HT-29 (cell line): ENCODE measurements at places on chromosomes 5 and 9. TPM values are rescaled to one million over a fixed set of nuclear protein-coding genes. Genes with fewer than 3 reads are reported as not detected.

GRCh38 chr9:130891688-130892476, 4.7 kb downstream of the QRFP start:
- no peak for DNase-seq

GRCh38 chr9:108836781-108837180, 19.0 kb downstream of the ACTL7B start:
- no peak for DNase-seq

MSMP gene
- 0.28 TPM in 1 of 2 replicates, not detected in the other for total RNA-seq

PCDHGA8 gene
- 0.10 TPM in 1 of 2 replicates, not detected in the other for total RNA-seq

DNA sequence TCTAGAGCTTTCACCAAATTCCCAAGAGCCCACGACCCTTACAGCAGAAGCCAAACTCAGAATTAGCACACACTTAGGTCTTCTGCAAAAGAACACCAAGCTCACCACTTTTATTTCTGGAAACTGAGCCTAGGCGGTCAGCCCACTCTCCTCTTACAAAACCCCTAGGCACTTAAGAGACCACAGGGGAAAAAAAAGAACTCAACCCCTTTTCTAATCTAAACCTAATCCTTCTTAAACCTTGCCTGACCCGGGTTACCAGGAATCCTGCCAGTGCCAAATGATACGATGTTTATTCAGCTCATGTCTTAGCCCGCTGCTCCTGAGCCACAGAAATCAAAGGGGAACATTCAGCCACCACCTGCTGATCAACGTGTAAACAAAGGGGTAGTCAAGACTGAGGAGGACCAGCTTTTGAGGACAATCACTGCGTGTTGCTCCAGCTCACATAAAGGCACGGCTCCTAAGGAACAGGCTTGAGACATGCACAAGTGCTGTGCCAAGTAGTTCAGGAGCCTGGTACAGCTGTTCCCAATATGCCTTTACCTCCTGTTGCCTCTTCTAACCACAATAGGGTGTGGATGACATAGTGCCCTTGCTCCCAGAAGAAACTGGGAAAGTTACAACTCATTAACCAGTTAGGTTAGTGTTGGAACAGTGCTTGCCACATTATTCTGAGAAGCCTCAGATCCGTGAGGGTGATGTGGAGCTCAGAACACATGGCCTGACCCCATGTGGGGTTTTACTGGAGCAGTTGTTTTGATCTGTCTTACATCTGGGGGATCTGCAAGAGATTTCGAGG, 49.3 kb downstream of the ZFAND5 start:
- DNase-seq: peak; percentile 92

DNA sequence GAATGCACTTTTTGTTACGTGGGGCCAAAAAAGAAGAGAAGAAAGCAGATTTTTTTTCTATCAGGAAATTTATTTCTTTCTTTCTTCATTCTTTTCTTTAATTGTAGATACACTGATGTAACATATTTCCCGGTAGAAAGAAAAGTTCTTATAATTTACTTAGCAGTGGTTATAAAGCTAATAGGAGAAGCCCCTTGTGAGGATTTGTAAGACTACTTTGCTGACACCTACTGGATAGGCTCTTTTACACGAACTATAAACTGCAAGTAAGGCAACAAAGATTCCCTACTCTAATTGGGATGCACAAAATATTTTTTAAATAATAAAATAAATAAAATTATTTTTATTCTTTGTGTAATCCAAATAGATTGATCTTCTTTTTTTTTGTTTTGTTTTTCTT, 284.4 kb downstream of the DNAH5 start:
- DNase-seq: peak; percentile 45

DNA sequence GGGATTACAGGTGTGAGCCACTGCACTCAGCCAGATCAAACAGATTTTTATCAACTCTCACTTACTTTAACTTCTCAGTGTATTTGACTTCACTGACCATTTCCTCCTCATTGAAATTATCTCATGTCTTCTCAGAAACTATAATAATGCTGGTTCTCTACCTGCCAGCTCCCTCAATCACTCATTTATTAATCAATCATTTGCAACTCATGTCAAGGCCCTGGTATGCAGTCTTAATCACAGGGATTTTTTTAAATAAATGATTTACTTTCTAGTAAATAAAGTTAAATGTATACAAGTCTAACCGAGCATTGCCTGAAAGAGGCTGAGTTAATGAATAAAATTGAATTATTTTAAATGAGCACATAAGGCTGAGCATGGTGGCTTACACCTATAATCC, 63.3 kb downstream of the PLPP1 start:
- no peak for DNase-seq

DNA sequence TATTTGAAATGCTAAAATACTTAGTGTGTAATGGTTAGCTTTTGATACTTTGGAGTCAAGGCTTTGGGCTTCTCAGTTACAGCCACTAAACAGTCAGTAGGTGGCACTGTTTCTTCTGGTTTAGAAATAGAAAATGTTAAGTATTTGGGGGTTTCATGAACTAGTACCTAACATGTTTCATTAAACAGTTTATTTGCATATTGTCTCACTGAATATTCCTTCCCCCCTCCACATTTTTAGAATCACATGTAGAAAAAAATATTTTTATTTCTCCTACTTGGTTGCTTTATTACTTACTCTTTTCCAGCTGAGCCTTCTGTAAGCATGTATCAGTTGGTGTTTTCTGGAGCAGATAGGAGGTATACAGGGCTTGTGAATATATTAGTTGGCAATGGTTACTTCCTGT, 48.0 kb downstream of the IPO11 start:
- DNase-seq: peak; percentile 46

GRCh38 chr9:74557571-74557970, 60.4 kb downstream of the RORB start:
- DNase-seq: no peak

DNA sequence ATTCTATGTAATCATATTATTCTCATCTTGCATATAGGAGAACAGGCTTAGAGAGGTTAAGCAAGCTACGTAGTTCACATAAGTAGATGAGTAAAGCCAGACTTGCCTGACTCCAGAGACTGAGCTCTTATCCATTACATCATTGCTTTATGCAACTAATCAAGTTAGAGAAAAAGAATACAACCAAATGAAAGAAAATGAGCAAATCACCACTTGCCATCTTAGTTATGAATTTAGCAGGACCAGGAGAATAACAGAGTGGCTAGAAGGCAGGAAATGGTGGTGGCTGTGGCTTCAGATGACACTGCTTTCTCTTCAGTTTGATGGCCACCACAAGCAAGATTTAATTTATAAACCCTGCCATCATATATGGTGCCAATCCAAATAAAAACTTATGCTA, 26.6 kb downstream of the POC5 start:
- DNase-seq: no peak

GRCh38 chr5:50886657-50887345, 220.4 kb downstream of the PARP8 start:
- no peak for DNase-seq

- DNase-seq: no peak
Measured at GRCh38 chr5:143850050-143850683, 38.2 kb downstream of the HMHB1 start.

DNA sequence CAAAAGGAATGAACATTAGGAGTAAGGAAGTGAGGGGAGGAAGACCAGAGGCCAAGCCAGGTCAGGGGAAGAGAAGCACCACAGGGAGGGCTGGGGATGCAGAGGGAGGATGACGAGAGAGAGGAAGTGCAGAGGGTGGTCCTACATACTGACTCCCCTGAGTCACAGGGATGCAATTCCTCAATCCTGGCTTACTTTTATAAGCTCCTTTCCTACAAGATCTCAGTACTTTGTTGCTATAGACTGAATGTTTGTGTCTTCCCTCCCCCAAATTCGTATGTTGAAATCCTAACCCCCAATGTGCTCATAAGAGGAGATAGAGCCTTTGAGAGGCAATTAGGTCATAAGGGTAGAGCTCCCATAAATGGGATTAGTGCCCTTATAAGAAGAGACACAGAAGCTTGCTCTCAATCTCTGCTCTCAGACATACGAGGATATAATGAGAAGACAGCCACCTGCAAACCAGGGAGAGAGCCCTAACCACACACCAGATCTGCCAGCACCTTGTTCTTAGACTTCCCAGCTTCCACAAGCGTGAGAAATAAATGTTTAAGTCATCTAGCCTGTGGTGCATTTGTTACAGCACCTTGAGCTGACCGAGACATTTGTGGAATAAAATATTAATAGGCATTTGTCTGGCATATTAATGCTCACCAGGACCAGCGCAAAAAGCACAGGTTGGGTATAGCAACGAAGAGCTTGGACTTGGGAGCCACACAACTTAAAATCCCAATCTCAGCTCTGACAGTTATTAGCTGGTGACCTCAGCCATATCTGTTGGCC, 33.4 kb downstream of the GCNT4 start:
- no peak for DNase-seq

DNA sequence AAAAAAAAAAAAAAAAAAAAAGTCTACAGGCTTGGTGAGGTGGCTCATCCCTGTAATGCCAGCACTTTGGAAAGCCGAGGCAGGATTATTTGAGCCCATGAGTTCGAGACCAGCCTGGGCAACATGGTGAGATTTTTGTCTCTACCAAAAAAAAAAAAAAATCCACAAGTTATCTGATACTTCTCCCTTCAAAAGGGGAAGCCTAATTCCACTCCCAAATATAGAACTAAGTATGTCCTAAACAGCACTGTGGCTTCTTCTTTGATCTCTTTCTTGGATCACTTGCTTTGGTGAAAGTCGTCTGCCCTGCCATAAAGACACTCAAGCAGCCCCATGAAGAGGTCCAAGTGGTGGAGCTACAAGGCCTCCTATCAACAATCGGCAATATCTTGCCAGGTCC, 18.8 kb upstream of the STING1 start:
- no peak for DNase-seq

DNA sequence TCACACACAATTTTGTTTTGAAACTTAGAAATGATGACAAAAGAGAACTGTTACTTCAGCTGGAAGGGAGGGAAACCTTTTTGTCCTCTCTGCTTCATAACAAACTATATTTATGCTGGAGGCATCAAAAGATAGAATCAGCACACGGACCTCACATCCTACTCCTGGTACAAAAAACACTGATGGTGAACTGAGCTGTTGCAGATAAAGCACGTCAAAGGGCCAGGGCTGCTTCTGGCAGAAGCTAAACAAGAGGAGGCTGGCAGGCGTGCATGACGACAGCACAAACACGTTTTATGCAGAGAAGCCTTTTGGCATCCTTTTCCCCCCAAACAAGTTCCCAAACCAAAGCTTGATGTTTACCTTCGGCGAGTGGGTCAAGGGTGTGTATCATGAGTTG, 169.6 kb downstream of the SLC24A2 start:
- no peak for DNase-seq

SPINK6 gene
- total RNA-seq: not detected in 2 replicates

GRCh38 chr9:33703430-33704102, 91.8 kb upstream of the PRSS3 start:
- no peak for DNase-seq

- DNase-seq: no peak
Measured at GRCh38 chr9:37911271-37911681, 7.3 kb upstream of the SLC25A51 start.

DNA sequence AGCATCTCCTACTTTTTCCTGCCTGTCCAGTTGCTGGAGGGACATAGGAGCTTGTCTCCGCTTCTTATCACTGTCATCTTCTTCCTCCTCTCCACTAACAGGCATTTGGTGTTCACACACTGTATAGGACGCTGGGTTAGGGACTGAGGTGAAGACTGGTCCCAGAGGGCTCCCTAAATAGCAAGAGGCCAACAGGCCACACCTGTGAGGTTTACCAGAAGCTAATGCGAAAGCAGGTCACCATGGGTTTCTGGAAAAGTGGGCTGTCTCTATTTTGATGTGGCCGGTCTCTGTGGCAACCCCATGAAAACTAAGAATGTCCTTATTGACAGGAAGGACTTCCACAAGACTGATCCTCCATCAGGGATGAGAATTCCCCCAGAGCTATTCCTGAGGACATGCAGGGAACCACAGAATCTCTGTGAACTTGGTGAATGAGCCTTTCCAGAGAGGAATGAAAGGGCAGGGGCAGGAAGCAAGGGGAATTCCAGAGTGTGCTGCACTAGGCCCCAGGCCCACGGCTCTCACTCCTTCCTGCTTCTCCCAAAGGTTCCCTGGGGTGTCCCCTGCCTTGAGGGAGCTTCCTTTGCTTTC, 61.7 kb downstream of the DAP start:
- no peak for DNase-seq

- DNase-seq: peak; percentile 46
Measured at GRCh38 chr9:73667749-73668148, 516.1 kb downstream of the ANXA1 start.

DNA sequence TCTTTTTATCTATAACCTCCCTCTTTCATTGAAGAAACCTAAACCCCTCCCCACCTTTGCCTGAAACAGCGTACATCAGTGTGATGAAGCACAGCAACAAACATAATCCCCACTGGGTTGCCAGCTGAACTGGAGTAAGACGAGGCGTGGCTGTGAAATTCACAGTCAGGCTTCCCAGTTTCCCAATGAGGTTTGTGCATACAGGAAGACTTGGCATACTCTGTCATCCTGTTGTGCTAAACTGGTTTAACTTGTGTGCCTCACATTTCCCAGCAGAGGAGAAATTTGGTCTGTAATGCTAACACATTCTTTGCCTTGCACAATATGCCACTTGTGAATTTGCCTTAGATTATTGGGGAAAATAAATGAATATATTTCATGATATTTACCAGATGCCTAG, 121.5 kb downstream of the SV2C start:
- peak; percentile 14 for DNase-seq

PCDHGA7 gene
- total RNA-seq: 0.03 TPM in 1 of 2 replicates, not detected in the other

PCDHA9 gene
- total RNA-seq: not detected in 2 replicates

- DNase-seq: no peak
Measured at GRCh38 chr5:112724901-112725300, 12.8 kb upstream of the APC start.

DNA sequence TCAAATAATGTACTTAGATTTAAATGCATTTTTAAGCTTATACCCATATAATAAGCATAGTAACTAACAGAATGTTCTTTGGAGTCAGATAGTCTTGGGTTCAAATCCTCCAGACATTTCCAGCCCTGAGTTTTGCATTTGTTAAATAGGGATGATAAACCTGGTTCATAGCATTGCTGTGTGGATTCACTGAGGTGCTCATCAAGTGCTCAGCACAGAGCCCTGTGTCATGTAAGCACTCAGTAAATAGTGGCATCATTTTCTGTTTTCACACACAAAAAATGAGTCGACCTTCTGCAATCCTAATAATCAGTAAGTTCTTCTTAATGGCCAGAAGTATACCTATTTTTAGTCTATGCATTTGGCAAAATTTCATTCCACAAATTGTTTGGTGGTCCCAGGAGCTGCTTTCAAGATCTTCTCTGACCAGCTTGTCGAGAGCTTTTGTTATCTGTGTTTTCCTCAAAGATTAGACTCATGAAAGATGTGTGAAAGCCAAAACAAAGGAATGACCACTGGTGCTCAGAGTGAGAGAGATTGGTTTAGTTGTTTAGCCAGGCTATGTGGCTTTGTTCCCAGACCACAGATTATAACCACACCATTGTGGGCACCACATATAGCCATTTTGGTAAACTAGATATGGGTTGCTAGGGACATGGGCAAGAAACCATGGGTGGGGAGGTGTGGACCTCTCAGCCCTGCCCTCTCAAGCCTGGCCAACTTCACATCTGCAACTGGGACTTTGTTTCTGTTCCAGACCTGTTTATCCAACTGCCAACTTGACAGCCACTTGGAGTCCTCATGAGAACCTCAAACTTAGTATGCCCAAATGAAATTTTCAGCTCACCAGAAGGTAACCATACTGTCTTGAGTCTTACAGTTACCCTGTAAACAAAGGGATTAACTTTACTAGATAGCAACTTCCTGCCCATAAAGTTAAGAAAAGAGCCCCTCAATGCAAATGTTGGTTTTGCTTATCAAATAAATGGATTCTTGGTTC, 45.0 kb downstream of the DOCK8 start:
- DNase-seq: no peak

IL13 gene
- not detected in 2 replicates for total RNA-seq

GRCh38 chr5:154058055-154059038, 19.6 kb downstream of the MFAP3 start:
- peak; percentile 57 for DNase-seq

GRCh38 chr9:89468281-89468960, 29.5 kb downstream of the SEMA4D start:
- no peak for DNase-seq
